DMS153 (cell line): ENCODE measurements at places on chromosomes 12 and 14.
A peak's percentile ranks its signal among the peaks of the same experiment; 100 is the strongest.

GRCh38 chr14:101849640-101850039, 88.1 kb downstream of the PPP2R5C start:
- DNase-seq = no peak

DNA sequence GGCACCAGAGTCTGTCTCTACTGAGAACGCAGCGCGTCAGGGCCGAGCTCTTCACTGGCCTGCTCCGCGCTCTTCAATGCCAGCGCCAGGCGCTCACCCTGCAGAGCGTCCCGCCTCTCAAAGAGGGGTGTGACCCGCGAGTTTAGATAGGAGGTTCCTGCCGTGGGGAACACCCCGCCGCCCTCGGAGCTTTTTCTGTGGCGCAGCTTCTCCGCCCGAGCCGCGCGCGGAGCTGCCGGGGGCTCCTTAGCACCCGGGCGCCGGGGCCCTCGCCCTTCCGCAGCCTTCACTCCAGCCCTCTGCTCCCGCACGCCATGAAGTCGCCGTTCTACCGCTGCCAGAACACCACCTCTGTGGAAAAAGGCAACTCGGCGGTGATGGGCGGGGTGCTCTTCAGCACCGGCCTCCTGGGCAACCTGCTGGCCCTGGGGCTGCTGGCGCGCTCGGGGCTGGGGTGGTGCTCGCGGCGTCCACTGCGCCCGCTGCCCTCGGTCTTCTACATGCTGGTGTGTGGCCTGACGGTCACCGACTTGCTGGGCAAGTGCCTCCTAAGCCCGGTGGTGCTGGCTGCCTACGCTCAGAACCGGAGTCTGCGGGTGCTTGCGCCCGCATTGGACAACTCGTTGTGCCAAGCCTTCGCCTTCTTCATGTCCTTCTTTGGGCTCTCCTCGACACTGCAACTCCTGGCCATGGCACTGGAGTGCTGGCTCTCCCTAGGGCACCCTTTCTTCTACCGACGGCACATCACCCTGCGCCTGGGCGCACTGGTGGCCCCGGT, at the start of gene PTGDR:
Gene PTGDR (plus strand): TSS at position 198 of the 778 bp plus-strand sequence. CDS start 117 bp downstream, at position 315.
- no peak for DNase-seq

- no peak for DNase-seq
These were observed at the start of gene PDE3A for GRCh38 chr12:20368114-20368650. Gene PDE3A, plus strand, starts transcription at chr12:20368537. Its CDS starts 748 bp downstream, at chr12:20369285.

DNA sequence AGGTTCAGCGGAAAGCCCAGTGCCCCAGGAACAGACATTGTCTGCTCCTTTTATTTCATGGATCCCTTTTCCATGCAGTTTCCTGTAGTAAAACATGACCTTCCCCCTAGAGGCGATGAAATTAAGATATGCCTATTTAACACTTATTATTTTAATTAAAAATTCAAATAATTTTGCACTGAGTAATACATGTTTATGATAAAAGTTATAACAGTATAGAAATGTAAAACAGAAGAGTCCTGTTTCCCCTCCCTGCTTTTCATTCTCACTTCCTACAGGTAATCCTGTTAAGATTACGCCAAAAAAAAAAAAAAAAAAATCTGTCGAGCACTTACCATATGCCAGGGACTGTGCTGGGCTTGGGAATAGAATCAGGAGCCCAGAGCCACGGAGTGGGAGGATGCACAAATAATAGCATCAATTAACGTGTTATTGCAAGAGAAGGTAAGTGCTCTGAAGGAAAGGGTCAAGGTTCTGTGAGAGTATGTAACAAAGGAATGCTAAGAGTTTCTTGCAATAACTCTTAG, 830 bp upstream of the LPCAT3 start:
- no peak for DNase-seq

DNA sequence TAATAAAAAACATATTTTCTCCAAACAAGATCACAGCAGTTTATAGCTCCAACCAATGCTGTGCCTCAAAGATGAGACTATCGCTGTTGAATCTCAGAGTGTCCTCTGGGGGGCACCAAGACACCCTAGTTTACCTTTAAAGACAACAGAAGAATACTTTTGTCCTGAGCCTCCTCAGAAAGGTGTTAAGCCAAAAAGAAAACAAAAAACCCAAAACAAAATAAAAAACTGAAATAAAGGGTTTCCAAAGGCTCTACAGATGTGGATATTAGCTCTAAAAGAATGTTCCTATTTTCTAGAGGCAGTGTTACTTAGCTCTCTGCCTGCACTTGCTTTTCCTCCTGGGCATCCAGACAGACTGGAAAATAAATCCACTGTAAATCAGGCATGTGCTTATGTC, 86.9 kb upstream of the TTC7B start:
- peak; percentile 29 for DNase-seq

GRCh38 chr14:69226178-69226577, 33.8 kb upstream of the GALNT16 start:
- DNase-seq = no peak

DNA sequence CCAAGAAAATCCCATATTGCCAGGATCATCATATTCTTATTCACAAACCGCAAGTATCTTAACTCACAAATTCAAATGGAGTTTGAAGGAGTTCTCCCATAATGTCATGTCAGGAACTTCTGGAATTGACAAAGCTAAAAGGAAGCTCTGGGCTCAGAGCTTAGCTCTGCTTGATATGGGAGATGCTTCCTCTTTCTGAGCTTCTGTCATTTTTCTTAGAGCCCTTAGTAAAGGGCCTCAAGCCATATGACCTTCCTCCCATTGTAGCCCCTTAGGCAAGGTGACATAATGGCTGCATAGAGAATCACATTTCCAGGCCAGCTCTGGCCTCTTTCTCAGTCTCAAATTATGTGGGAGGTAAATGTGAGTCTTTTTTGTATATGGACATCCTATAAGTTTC, 40.9 kb downstream of the SLC4A8 start:
- no peak for DNase-seq

- no peak for DNase-seq
These were observed 40.8 kb downstream of the MIS18BP1 start for GRCh38 chr14:45212231-45212630.

DNA sequence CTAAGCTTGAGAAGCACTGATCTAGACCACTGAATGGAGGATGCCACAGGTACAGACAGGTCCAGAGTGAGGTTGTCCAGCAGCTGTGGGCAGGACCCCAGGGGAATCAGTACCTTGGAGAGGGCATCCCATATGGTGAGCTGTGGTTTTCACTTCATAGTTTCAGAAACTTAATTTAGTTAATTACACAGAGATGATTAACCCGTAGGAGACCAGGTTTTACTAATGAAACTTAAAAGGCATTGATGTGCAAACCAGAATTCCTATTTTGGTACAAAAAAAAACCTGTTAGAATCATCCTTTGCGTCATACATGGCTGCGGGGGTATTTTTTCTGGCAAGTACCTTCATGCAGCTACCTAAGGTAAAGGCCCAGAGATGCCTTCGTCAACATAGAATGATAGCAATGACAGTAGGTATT, 159.3 kb downstream of the DACT1 start:
- DNase-seq = no peak

GRCh38 chr14:20356422-20356821, 13.0 kb downstream of the PARP2 start:
- DNase-seq = no peak

GRCh38 chr12:89695830-89696229, 12.8 kb downstream of the ATP2B1 start:
- no peak for DNase-seq

DNA sequence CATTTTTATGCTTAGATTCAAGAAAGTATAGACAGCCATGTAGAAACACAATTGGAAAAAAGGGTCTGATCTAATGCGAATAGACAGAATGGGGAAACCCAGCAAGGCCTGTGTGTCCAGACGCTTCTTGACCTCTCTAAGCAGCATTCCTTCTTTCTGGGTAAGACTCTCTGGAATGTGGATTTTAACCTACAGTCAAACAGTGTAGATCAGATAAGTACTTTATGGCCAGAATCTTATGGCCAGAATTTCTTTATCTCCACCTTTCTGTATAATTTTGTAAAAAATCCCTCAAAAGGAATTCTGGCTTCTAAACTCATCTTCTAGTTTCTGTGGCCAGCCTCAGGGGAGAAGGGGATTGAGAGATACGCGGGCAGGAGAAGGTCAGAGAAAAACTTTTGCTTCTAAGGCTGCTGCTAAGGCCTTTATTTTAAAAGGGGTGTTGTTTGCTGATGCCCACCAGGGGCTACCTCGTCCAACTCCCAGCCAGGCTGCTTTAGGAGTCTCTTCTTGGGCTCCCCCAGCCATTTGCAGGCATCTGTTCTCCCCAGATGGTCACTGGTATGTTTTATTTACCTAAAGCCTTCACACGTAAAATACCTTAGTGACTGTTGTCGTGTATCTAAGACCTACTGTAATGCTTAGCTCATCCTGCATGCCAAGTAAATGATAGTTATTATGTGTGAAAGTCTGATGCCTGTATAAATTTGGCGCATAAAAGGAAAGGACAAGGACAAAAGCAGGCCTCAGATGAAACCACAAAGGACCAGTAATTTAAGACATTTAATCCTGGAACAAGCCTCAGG, 68.4 kb downstream of the ANO6 start:
- DNase-seq = no peak

DNA sequence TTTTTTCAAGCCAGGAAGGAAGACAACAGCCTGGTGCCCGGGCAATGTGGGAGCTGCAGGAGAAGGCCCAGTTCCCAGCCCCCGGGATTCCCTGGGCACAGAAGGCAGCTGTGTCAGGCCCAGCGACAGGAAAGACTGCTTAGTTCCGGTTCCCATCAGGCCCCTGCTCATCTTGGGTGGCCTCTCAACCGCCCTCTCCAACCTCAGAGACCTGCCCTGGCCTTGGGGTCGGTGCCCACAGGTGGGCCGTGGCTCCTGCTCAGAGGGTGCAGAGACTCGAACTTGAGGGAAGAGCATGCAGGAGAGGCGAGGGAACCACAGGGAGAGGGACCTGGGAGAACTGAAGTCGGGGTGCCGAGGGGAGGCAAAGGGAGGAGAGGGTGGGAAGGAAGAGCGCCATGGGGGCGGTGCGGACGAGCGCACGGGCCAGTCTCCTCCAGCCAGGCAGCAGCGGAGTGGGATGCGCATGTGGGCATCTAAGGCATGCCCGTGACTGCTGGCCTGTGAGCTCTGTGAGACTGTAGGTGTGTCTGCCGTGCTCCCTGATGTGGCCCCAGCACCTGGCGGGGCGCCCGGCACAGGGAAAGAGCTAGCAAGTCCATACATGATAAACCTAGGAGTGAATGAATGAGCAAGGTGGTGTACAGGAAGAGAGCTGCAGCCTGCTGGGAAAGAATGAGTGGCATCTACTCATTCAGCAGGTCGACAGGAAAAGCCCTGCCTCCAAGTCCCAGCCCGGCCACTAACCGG, 42.7 kb downstream of the SSH1 start:
- peak; percentile 11 for DNase-seq

DNA sequence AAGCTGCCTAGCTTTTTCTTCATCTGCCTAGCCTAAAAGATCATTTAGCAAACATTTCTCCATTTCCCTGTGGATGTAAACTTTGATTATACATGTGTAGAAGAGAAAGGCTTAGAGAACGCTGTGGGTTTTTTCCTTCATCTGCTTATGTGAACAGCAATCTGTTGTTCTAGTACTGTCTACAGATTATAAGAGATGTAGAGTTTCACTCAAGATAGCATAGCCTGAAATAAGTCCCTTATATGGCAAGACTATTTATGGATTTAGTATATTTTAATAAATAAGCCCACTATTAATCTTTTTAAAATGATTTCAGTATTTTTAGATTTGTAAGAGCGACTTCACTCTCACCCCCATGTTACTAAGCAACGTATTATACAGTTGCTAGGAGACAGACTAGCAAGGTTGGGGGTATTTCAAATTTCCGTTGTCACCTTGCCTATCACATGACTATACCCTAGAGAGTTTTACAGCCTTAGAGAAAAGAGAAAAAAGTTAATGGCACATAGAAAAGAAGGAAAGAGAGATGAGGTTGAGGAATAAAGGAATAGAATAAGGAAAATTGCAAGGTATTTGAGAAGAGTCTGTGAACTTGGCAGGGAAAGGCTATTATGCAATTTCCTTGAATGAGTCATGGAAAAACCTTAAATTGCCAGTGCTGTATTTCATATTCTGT, 12.2 kb upstream of the TUBA1A start:
- peak; percentile 84 for DNase-seq

- no peak for DNase-seq
These were observed 291.3 kb downstream of the SLC16A7 start for GRCh38 chr12:59887178-59887577.

GRCh38 chr12:79886917-79887519, 47.9 kb downstream of the PPP1R12A start:
- peak; percentile 8 for DNase-seq

DNA sequence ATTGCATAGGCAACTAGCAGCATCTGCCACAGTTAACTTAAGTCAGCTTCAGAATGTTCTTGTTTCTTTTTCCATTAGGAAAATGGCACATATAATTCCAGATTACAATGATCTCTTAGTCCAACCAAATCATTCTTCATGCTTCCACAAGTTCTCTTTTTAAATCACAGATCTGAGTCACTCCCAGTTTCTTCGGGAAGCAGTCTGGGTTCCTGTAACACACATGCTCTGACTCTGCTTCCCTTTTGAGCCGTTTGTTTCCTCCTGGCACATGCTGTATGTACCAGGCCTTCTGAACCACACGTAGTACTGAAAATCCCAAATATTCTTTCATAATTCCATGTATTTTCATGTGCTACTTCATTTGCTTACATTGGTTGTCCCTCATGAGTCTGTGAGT, 388.8 kb upstream of the PDE3A start:
- DNase-seq = no peak

DNA sequence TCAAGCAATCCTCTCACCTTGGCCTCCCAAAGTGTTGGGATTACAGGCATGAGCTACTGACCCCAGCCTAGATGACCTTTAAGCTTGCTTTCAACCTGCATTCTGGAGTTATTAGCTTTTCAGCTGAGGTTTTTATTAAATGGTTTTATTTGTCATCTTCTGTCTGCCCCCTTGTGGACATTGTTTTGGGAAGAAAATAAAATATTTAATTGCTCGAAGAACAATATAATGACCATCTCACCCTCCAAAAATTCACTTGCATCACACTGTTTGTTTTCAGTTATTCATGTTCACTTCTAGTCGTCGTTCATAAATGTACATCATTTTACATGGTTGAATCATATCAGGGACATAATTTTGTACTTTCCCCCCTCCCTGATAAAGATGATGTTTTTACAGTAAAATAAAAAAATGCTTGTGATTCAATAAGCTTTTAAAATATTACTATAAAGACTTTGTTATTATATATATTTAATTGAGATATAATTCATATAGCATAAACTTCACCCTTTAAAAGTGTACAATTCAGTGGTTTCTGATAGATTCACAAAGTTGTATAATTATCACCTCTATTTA, 10.1 kb upstream of the SPATS2 start:
- DNase-seq = no peak

GRCh38 chr12:12503384-12504078, 59.1 kb downstream of the DUSP16 start:
- DNase-seq = no peak

DNA sequence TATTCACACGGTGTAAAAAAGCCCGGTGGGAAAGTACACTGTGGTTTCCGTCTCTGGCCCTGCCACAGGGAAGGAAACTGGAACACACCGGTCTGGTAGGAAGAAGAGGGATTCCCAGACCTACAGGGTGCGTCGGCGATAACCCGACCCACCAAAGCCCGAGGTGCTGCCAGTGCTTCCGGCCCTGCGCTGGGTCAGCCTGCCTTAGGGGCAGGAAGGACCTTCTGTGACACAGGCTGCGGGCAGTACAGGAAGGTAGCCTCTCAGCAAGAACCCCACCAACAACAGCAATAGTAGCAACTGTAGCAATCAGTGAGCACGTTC, 169.5 kb upstream of the FKBP4 start:
- DNase-seq = no peak

- DNase-seq = peak; percentile 81
These were observed 199.8 kb upstream of the RBM19 start for GRCh38 chr12:114165921-114166320.

GRCh38 chr14:32109676-32110547, 32.8 kb downstream of the ARHGAP5 start:
- no peak for DNase-seq

- DNase-seq = no peak
These were observed 52.6 kb downstream of the FZD10 start for GRCh38 chr12:130214686-130215395.
